ENCODE measurements at places on chromosomes 12 and 14. TPM values are rescaled to one million over a fixed set of nuclear protein-coding genes. Genes with fewer than 3 reads are reported as not detected.

The LTBP2 gene
- 58.2 TPM for total RNA-seq

The LHX5 gene
- total RNA-seq, result not detected

The INHBC gene
- not detected for total RNA-seq

The HOXC9 gene
- total RNA-seq, result 0.42 TPM

The REM2 gene
- total RNA-seq, result 0.39 TPM

The GLIPR1L1 gene
- total RNA-seq, result not detected

The GDF3 gene
- total RNA-seq, result 0.26 TPM

The KRT73 gene
- not detected for total RNA-seq

The SLC6A12 gene
- 3.4 TPM for total RNA-seq
